Left lung (tissue), 14 donors: ENCODE measurements at places on chromosomes 2 and 18. TPM values are rescaled to one million over a fixed set of nuclear protein-coding genes. Genes with fewer than 3 reads are reported as not detected.

- DNase-seq: peak; percentile 60
Observed at GRCh38 chr2:25664183-25664964, 9.0 kb downstream of the DTNB start.

DNA sequence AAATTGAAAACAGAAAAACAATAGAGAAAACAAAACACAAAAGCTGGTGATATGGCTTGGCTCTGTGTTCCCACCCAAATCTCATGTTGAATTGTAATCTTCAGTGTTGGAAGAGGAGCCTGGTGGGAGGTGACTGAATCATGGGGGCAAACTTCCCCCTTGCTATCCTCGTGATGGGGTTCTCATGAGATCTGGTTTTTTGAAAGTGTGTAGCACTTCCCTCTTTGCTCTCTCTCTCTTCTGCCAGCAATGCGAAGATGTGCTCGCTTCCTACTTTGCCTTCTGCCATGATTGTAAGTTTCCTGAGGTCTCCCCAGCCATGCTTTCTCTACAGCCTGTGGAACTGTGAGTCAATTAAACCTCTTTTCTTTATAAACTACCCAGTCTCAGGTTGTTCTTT is 112.3 kb upstream of the UXS1 start:
- DNase-seq: no peak

DNA sequence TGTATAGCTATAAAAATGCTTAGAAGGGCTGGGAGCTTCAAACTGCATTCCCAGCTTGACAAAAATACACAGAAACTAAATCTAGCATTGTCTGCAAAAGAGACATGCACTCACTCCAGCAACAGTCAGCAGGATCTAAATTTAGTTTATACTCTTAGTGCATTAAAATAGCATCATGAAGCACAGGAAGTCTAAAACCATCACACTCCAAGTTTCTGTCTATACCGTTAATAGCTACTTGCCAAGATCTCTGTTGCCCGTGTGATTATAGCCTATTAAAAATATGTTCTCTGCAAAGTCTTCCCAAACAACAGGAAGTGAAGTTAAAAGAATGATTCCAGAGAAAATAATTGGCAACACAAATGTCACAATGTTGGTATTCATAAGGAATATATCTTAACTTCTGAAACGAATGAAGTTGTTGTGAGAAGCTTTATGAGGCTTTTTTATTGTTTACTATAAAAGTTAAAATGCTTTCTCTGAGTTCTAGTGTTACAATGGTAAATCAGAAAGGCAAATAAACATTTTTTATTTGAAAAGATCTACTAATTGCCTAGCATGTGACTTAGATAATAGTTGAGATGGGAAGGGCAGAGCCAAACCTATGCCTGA is 184.2 kb downstream of the ZNF385B start:
- DNase-seq: no peak

DNA sequence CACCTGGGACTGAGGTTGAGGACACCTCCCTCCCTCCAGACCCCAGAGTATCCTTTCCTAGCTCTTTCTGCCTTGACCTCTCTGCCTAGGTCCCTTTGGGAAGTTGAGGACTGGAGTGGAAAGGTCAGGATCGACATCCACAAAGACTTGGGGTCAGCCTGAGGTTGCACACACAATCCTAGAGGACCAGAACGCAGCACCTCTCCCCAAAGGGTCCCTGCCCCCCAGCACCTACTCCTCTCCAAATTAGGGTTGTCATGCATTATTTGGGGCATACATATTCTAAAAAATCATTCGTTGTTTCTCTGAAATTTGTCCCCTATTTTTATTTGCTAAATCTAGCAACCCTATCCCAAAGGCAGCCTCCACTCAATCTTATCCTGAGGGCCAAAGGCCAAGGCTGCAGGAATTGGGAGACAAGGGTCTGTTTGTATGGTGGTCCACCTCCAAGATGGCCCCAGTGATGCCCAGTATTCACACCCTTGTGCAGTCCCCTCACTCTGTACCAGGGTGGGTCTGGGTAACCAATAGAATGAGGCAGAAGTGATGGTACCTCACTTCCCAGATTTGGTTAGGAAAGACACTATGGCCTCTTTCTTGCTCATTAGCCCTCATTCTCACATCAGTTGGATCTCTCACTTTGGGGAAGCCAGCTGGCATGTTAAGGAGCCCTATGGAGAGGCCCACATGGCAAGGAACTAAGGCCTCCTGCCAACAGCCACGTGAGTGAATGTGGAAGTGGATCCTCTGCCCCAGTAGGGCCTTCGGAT is 3.5 kb upstream of the CHRNG start:
- DNase-seq: no peak

DNA sequence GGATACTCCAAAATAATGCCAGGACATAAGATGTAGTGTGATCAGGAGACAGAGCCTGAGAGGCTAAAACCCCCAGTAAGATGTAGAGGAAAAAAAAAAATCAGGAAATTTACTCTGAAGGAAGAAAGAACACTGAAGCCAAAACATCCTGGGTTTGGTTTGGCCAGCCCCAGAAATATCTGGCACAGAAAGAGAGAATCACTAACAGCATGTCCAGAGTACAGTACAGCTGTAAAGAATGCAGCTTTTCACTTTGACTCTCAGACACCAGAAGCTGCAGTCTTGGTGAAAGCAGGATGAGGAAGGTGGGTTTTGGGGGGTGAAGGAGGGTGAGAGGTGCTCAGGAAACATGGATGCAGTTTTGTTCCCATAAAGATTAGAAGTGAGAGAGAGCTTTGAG is 1577.7 kb upstream of the ACVR2A start:
- no peak for DNase-seq

- no peak for DNase-seq
Observed at GRCh38 chr2:42980764-42981416, 188.5 kb upstream of the HAAO start.

GRCh38 chr2:169395821-169396374 is 33.6 kb upstream of the LRP2 start:
- no peak for DNase-seq

MERTK gene
- total RNA-seq: 42.8 TPM

DNA sequence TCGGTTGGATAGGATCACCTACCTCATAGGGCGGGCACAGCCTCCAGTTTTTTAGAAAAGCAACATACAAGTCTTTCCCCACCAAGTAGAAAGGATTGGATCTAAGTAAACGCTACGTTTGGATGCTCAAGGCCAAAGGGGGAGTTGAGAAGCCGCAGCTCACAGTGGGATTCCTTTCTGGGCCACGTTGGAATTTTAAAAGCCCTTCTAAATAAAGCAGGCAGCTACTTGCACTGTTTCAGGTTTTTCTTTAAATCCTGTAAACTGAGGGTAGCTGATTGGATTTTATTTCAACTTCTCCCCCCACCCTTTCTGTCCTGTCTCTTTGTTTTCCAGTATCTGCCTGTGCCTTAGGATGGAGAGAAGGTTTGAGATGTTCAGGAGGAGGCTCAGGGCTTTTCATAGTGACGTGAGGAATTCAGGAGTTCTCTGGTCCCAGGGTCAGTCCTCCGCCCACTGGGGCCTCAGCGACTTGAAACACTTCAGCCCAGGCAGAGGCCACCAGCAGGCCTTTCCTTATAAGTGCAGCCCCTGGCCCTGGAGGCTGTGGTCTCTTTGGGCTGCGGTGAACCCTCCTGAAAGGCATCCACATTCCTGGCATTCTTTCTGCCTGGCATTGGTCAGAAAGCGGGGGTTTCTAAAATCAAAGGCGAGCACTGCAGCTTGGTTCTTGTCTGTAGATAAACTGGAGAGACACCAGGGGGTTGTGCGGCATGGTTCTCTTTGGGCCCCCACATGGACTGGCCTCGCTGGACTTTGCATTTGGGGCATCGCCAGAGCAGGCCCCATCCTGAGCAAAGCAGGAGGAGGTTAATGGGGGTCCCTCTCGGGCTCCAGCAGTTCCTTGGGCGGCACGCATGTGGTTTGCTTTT is 44.5 kb downstream of the SH3BP4 start:
- DNase-seq: no peak

- no peak for DNase-seq
Observed at GRCh38 chr18:54616220-54616848, 25.3 kb downstream of the DYNAP start.

ZAP70 gene
- total RNA-seq: 5.6 TPM

DNA sequence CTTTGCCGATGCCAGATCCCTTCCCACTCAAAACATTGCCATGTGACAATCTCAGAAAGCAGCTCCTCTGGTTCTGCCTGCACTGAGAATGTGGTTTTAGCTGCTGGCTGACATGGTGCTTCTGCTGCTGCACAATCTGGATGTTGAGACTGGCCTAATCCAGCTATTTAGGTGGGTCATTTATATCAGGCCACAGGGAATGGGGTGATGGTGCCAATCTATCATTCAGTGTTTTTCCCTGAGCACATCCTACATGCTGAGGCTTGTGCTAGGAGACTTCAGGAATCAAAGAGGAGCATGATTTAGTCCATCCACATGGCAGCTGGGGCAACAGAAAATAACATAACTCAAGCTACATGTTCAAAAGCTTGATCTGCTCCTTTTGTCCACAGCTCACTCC is 144.7 kb downstream of the CYRIA start:
- DNase-seq: no peak

CHST9 gene
- total RNA-seq: 0.12 TPM

ALK gene
- total RNA-seq: 0.65 TPM
